DMS79 (cell line): ENCODE measurements at places on chromosomes 1 and 21.

- no peak for DNase-seq
These were observed 254.8 kb downstream of the OLFM3 start for GRCh38 chr1:101741910-101742309.

DNA sequence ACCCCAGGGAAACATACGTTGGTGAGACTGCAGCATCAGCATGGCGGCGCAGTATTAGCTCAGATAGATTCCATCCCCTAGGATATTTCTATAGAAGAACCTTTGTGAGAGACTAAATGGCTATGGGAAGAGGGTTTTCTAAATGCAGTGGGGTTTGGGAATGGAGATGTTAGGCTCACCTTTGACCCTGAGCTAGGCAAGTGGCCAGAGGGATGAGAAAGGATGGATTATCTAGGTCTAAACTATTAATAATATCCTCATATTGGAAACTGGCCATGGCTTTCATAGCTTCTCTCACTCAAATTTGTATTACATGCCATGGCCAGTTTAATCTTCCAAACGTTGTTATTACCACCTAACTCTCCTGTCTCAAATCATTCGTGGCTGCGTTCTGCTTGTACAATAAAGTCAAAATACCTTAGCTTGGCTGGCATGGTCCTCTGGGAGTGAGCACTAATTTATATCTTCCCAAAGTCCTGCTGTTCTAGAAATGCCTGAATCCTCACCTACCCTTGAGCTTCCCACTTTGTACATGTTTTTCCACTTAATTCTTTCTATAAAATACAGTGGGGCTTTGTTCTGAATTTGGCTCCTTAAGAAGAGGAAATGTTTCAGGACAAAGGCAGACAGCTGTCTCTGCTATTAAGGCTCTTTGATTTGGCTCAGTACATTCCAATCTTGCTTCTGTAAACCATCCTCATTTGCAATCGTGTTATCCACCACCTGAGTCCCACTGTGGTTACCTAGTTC is 31.0 kb upstream of the COG2 start:
- no peak for DNase-seq

DNA sequence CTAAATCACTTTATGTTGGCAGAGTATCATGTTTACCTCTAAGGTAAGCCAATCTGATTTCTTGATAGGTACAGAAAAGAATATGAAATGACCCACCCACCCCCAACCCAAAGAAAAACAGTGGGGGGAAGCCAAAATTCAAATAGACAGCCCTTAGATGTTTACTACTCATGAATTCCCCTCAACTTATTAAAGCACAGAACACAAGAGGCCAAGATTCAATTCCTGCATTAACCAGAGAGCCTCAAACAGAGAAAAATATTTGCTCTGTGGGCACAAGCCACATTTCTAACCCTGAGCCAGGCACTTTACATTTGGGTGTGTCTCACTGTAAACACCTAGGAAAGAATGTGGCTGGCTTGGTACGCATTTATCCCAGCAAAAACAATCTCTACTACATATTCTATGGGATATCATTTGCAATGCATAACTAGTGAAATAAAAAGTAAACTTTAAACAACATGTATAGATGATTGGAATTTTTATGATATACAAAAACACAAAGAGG is 84.3 kb downstream of the PTPN14 start:
- no peak for DNase-seq

DNA sequence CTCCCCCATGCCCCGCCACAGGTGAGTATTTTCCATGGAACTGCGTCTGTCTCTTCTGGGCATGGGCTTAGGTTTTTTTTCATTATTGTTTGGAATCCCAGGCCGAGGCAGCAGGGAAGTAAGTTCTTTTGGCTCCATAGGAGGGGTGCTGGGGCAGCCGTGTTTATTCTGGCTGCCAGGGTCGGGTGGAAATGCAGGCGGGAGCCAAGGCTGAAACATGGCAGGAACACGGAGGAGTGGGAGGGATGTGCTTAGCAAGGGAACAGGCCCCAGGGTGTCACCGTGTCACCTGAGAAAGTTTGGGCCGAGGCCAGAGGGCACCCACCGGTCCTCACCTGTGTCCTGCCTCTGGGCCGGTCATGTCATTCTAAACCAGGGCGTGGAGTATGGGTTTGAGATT is 4.5 kb upstream of the DHRS3 start:
- no peak for DNase-seq

DNA sequence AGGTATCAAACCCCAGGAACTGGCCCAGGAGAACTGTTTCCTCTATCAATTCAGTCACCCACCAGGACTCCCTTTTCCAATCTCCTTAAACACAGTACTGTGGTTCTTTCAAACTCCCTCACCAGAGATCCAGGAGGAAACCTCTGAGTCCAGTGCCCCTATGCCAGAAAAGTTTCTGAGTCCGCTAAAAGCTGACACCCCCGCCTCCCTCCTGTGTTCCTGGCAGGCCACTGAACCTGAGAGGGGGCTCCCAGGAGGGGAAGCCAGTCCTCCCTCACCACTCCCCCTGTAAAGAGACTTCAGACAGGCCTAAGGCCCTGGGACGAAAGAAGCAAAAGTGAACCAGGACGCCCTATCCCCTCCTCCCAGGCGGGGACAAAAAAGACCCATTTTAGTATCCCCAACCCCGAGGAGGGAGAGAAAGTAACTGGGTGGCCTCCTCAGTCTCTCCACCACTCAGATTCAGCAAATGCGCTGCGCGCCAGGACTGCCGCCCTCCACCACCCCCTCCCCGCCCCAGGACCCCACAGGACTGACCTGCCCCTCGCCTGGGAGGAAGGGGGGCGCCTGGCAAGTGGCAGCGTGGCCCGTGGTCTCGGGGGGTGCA is 624 bp downstream of the SLC41A1 start:
- no peak for DNase-seq
